ENCODE measurements at places on chromosomes 7 and 10.

GRCh38 chr10:98664329-98665042 lies 217.8 kb upstream of the HPS1 start:
- H3K27me3 ChIP-seq, result no peaks in the 10 kb centered on the region
- no peak overlapping the region for H3K27ac ChIP-seq
- no peak for DNase-seq
- no peaks in the 10 kb centered on the region for H3K36me3 ChIP-seq
- no peak overlapping the region for H3K4me3 ChIP-seq
- peaks cover 4% of the 10 kb centered on the region for H3K4me1 ChIP-seq

DNA sequence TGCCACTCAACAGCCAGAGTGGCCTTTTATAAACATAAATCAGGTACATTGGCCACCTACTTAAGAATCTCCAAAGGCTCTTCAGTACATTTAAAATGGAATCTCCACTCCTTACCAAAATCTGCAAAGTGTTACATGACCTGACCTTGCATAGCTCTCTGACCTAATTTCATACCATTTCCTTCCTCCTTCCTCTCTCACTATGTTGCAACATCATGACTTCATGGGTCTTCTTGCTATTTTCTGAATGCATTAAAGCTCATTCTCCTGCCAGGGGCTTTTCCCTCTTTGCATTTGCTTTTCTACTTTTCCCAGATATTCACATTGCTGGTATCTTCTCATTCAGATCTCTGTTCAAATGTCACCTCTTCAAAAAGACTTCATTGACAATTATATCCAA lies 22.1 kb upstream of the PPP1R17 start:
- H3K4me3 ChIP-seq, result no peak overlapping the region
- H3K27me3 ChIP-seq, result no peaks in the 10 kb centered on the region
- no peaks in the 10 kb centered on the region for H3K4me1 ChIP-seq
- DNase-seq, result no peak
- H3K36me3 ChIP-seq, result no peaks in the 10 kb centered on the region

- no peaks in the 10 kb centered on the region for H3K36me3 ChIP-seq
- H3K27me3 ChIP-seq, result no peaks in the 10 kb centered on the region
- peaks cover 31% of the 10 kb centered on the region for H3K4me1 ChIP-seq
- H3K27ac ChIP-seq, result peak overlapping the region; percentile 42
- H3K4me3 ChIP-seq, result no peak overlapping the region
- no peak for DNase-seq
Measured at GRCh38 chr7:91945476-91945875, 4.8 kb downstream of the AKAP9 start.

GRCh38 chr7:80771523-80771922 lies 133.1 kb downstream of the CD36 start:
- H3K36me3 ChIP-seq, result no peaks in the 10 kb centered on the region
- no peaks in the 10 kb centered on the region for H3K27me3 ChIP-seq
- H3K27ac ChIP-seq, result peak overlapping the region; percentile 53
- H3K4me3 ChIP-seq, result no peak overlapping the region
- no peak for DNase-seq

- H3K27me3 ChIP-seq, result peaks cover 32% of the 10 kb centered on the region
- no peak for DNase-seq
- H3K36me3 ChIP-seq, result no peaks in the 10 kb centered on the region
- no peak overlapping the region for H3K27ac ChIP-seq
- H3K4me1 ChIP-seq, result peaks cover 7% of the 10 kb centered on the region
Measured at GRCh38 chr7:158999496-158999895, 143.1 kb downstream of the DYNC2I1 start.

All from sigmoid colon (tissue), 7 donors.